ENCODE measurements at places on chromosomes 13 and 19.

DNA sequence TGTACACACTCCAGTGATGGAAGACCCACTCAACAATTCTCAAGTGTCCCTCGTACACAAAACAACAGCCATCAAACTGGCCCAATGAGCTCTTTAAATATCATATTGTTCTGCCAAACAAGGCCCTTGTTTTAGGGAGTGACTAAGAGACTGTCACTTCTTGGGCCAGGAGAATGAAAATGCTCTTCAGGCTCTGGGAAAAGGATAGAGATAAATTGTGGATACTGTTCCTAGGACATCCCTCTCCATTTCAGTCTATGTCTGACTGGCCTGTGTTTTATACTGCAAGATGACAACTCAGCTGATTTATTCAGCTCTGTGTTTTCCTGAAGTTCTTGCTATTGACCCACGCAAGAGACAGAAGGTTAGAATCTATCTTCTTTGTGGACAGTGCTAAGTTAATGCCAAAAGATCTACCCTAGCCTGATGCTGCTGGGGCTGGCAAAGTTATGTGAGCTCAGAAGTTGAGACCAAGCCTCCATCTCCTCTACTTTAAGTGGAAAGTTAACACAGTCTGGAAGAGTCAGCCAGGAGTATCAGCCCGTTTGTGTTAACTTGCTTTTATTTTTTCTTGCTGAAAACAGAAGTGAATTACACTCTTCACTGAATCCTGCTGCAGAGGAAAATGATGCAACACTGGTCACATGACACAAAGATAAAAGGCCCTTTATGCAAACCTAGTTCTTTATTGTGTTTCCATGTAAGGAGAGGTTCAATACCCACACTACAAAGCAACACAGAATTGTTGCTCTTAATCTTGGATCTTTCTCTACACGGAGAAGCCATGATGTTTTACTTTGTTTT lies 14.6 kb downstream of the FRY start:
- DNase-seq, result peak; percentile 19

- no peak for DNase-seq
Measured at GRCh38 chr19:3969435-3970312, 1.2 kb downstream of the DAPK3 start.

GRCh38 chr19:48661711-48662090 lies 11.1 kb downstream of the NTN5 start:
- no peak for DNase-seq

GRCh38 chr19:44577566-44577874 lies 35.8 kb upstream of the IGSF23 start:
- no peak for DNase-seq

DNA sequence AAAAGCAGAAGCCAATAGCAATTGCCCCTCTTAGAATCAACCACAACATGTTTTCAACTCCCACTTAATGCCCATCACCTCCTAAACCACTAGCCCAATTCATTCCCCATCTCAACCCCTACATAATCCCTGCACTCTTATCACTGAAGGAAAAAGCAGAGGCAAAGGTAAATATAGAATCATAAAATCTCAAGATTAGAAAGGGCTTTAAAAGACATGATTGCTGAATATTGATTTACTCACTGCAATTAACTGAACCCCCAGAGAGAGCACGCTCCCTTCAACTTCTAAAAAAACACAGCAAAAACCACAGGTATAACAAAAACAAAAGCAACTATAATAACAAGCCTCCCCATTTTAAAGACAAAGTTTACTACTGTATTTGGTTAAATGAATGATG lies 15.1 kb upstream of the POU4F1 start:
- DNase-seq, result no peak

GRCh38 chr13:50846861-50847475 lies 3.5 kb upstream of the DLEU7 start:
- no peak for DNase-seq

- DNase-seq, result peak; percentile 38
Measured at GRCh38 chr19:56111601-56112312, 9.3 kb downstream of the ZNF787 start.

GRCh38 chr19:38635483-38636399 lies 11.7 kb upstream of the ACTN4 start:
- DNase-seq, result no peak

- no peak for DNase-seq
Measured at GRCh38 chr19:4579389-4579788, 19.9 kb upstream of the SEMA6B start.

- DNase-seq, result no peak
Measured at GRCh38 chr13:62113179-62113578, 697.5 kb upstream of the PCDH20 start.

DNA sequence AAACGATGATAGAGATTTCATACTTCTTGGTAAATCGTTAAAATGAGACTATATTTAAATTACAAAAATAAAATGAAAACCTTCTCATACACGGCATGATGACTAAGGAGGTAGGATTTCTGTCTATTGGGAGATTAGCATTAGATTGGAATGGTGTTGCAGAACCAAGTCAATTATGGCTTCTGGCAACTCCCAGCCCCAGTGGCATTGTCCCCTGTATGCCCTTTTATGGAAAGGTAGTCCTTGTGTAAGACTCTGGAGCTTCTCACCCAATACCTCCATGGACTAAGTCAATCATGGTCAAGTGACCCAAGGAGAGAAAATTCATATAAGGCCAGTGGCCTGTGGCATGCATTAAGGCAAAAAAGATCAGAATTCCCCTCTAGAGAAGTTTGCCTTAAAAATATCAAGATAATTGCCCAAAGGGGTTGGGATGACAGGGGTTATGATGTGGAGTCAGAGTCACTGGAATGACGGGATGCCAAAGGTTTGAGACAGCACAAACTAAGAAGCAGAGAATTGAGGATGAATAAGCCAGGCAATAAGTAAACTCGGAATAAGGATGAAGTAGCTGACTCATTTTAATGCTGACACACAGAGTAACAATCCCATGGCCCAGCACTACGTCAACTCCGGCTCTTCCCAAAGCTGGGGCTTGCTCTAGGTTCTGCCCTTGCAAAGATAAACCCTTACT lies 57.8 kb upstream of the POSTN start:
- no peak for DNase-seq

DNA sequence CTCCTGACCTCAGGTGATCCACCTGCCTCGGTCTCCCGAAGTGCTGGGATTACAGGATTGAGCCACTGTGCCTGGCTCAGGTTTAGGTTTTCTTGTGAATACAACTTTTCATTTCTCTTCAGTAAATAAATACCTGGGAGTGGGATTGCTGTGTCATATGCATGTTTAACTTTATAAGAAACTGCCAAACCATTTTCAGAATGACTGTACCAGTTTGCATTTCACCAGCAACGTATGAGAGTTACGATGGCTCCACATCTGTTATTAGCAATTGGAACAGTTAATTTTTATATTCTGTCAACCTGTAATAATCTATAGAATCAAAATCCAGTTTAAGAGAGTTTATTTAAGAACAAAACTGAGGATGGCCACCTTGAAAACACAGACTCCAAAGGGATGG lies 52.2 kb downstream of the TEX26 start:
- no peak for DNase-seq

DNA sequence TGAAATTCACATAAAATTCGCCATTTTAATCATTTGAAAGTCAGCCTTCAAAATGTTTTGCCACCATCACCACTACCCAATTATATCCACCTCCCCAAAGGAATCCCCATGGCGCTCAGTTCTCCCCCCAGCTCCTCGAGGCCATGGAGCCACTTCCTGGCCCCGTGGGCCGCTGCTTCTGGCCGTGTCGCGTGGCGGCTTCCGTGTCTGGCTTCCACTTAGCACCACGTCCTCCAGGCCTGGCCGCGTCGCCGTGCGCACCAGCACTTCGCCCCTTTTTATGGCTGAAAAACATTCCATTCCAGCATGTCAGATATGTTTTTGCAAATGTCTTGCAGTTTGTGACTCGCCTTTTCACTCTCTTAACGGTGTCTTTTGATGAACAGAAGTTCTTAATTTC lies 46.7 kb upstream of the DCUN1D2 start:
- no peak for DNase-seq

DNA sequence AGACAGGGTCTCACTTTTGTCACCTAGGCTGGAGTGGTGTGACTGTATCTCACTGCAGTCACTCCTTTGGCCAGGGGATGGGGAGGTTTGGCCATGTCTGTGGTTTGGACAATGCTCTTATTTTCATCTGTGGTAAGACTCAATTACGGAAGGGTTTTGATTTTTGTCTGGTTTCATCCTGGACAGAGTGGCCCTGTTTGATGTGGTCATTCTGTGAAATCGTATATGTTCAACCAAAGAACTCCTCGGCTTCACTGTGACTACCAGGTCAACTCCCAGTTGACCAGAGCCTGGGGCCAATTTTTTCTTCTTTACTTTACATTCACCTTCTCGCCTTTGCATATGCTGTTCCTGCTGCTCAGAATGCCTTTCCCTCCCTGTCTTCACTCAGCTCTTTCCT lies 6.8 kb upstream of the CCDC124 start:
- no peak for DNase-seq

- no peak for DNase-seq
Measured at GRCh38 chr13:67227131-67227983, 2.8 kb downstream of the PCDH9 start.

DNA sequence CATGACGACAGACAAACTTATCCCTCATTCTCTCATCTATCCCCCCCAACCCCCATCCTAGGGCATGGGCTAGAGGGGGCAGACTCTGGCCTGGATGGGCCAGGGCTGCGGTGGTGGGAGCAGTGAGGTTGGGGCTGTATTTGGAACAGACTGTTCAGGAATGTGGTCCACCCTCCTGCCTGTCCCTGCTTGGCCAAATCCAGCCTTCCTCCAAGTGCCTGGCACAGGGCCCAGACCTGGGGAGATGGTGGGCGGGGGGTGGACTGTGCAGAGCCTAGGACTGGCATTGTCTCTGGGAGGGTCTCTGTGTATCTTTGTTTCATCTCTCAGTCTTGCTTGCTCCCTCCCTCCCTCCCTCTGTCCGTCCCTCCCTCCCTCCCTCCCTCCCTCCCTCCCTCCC lies 14.2 kb downstream of the EGLN2 start:
- DNase-seq, result no peak

- no peak for DNase-seq
Measured at GRCh38 chr19:31226151-31226935, 122.9 kb downstream of the TSHZ3 start.

- no peak for DNase-seq
Measured at GRCh38 chr13:26806891-26807290, 46.3 kb upstream of the GPR12 start.

GRCh38 chr13:84413016-84413415 lies 530.7 kb upstream of the SLITRK1 start:
- no peak for DNase-seq

DNA sequence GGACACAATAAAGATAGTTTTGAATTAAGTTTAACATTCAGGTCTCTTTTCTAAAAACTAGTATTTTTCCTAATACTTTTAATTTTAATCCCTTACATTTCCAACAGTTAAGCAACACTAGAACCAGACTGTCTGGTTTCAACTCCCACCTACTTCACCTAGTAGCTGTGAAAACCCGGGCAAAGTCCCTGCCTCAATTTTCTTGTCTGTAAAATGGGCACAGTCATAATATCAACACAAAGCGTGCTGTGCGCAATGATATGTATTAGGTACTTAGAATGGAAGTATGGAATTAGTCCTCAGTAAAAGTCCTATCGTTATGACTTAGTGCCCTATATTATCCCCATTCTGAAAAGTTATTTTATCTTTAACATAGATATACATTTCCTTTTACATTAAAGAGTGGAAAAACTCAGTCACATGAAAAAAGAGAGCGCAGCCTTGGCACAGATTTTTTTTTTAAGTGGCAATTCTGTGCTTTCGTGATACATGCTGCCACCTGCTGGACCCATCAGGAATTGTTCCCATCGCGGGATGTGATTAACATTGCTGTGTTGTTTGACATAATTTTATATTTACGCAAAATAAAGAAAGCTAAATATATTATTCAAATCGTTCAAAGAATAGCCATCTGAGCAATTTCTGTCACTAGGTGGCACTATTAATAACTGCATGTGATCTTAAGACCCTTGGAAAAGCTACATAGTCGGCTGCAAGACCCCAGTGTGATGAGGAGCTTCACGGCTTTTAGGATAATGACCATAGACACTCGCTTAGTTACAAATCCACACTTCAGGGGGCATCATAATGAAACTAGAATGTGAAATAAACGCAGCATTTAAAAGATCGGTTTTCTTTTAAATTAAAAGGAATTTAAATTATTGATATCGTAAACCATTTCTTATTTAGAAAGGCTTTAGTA lies 59.9 kb downstream of the LIG4 start:
- peak; percentile 51 for DNase-seq

GRCh38 chr19:48481846-48482639 lies 12.9 kb downstream of the CYTH2 start:
- DNase-seq, result no peak

DNA sequence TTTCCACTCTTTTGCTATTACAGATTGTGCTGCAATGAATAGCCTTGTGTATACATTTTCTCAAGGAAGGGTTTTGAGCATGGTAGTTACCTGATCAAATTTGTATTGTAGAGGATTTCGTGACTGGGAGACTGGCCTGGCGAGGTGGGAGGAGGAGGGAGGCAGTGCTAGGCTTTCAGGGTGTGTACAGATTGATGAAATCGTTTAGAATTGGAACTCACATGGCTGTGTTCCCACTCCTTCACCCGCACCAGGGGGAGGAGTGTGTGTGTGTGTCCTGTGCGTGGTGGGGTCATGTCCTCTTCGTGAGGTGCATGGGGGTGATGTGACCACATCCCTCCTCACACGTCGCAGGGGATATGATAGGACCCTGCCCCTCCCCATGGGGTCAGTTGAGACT lies 8.3 kb downstream of the PGLYRP1 start:
- DNase-seq, result no peak

DNA sequence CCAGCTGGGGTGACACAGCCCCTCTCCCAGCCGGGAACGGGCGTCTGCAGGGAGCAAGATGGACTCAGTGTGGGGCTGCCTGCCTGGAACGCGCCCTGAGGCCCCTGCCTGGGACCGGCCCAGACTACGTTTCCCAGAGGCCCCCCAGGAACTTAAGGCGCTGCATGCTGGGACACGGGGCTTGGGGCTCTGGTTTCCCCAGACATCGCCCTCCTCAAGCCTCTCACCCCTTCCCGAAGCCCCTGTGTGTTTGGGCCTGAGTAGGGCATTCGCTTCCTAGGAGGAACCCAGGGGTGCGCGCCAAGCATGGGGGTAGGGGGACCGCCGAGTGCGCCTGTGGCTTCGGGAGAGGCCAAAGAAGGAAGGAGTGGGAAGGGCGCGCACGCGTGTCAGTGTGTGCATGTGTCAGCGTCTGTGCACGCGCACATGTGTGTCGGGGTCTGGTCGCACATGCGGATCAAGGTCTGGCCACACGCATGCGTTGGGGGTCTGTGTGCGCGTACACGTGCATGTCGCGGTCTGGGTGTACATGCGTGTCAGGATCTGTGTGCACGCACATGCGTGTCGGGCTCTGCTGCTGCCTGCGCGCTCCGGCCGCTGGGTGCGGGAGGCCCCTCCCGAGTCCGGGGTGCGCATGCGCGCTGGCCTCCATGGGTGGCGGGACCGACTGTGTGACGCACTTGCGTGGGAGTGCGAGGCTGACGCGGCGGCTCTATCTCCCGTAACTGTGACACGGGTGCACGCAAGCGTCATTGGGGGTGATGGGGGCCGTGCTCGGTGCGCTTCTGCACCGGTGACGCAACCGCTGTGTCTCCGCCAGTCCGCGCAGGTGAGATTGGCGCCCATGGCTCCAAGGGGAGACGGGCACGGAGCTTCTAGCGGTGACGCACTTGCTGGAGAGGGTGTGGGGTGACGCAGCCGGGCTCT lies 16.2 kb downstream of the ZNF331 start:
- peak; percentile 93 for DNase-seq

Measured in CD4-positive, alpha-beta T cell treated with Interleukin-12 subunit alpha and Interleukin-12 subunit beta, for 1 hour (primary cell).